NCI-H774 (cell line): ENCODE measurements at places on chromosomes 6 and 20.
A peak's percentile ranks its signal among the peaks of the same experiment; 100 is the strongest.

- DNase-seq, result no peak
These were observed 15.2 kb downstream of the DDO start for GRCh38 chr6:110400208-110400607.

GRCh38 chr6:163789199-163789810 lies 374.8 kb downstream of the QKI start:
- no peak for DNase-seq

GRCh38 chr6:122654012-122654411 lies 43.8 kb downstream of the PKIB start:
- no peak for DNase-seq

GRCh38 chr6:159042003-159042825 lies 2.6 kb downstream of the TAGAP start:
- DNase-seq, result peak; percentile 89
